ENCODE measurements at places on chromosomes 1 and 21.

- H3K36me3 ChIP-seq = no peaks in the 10 kb centered on the region
- H3K4me1 ChIP-seq = peaks cover 19% of the 10 kb centered on the region
- H3K4me3 ChIP-seq = peak overlapping the region; percentile 41
- peak; percentile 31 for DNase-seq
These were observed 21.6 kb upstream of the ZNF678 start for GRCh38 chr1:227541796-227542152.

DNA sequence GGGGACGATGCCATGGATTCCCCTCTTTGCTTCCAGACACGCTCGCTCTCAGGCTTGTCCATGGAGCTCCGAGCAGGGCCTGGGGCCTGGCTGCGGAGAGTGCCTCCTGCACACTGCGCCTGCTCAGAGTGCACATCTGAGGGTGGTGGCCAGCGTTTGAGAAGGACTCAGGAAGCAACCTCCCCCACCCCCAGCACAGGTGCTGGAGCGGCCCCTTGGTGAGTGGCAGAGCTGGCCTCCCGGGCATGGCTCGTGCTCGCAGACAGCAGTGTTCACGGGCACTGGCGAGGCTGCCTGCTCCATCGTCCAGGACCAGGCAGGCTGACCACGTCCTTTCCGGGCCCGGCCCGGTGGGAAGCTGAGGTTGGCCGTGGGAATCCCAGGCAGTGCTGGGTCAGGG lies 2.8 kb downstream of the SPATC1L start:
- no peak for DNase-seq
- H3K4me1 ChIP-seq = peaks cover 25% of the 10 kb centered on the region
- H3K4me3 ChIP-seq = no peak overlapping the region
- no peaks in the 10 kb centered on the region for H3K27me3 ChIP-seq
- no peak overlapping the region for H3K27ac ChIP-seq

- no peaks in the 10 kb centered on the region for H3K36me3 ChIP-seq
- H3K27ac ChIP-seq = peak overlapping the region; percentile 5
- DNase-seq = peak; percentile 33
- H3K4me3 ChIP-seq = no peak overlapping the region
- no peaks in the 10 kb centered on the region for H3K27me3 ChIP-seq
- peaks cover 29% of the 10 kb centered on the region for H3K4me1 ChIP-seq
These were observed 44.1 kb downstream of the UCK2 start for GRCh38 chr1:165871311-165872067.

- H3K4me3 ChIP-seq = no peak overlapping the region
- H3K36me3 ChIP-seq = no peaks in the 10 kb centered on the region
- H3K27ac ChIP-seq = no peak overlapping the region
- DNase-seq = no peak
These were observed 168.9 kb upstream of the C21orf91 start for GRCh38 chr21:17988102-17988437.

DNA sequence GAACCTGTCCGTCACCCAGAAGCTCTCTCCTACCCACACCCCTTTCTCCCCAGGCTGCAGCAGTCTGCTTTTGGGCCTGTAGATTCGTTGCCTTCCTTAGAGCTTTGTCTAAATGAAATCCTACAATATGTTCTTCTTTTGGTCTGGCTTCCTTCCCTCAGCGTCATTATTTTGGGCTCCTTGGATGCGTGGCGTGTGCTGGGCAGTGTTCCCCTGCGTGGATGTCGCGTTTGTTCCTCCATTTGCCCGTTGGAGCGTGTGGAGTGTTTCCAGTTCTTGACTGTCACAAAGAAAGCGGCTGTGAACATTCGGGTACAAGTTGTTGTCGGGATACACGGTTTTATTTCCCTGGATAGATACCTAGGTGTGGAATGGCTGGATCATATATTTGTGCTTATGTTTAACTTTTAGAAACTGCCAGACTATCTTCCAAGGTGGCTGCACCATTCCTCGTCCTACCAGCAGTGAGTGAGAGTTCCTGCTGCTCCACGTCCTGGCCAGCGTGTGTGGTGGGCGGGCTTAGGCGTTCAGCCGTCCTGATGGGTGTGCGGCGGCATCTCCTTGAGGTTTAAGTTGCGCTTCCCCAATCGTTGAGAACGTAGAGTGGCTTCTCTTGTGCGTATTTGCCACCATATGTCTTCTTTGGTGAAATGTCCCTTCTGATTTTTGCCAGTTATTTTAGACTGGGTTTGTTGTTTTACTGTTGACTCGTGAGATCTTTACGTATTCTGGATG lies 31.7 kb downstream of the SKI start:
- no peak for DNase-seq
- peaks cover 4% of the 10 kb centered on the region for H3K36me3 ChIP-seq
- peak overlapping the region; percentile 57 for H3K27ac ChIP-seq
- H3K4me1 ChIP-seq = peaks cover 79% of the 10 kb centered on the region
- H3K4me3 ChIP-seq = no peak overlapping the region

DNA sequence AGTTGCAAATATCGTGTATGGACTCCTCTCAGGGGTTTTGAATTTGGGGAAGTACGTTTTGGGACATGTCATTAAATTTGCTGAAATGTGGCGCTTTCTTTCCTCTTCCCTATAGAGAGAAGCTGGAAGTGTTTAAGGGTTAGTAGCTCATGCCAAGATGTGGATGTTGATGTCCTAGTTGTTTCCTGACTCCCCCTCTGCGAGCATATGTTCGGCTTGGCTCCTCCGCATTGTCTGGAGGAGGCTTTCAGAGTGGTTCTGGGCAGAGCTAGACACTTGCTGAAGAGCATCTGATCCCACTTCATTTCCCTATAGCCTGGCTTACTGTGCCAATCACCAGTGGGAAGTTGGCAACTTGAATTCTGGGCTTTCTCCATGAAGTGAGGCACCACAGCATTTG lies 347.4 kb upstream of the B3GALT2 start:
- H3K4me3 ChIP-seq = no peak overlapping the region
- no peaks in the 10 kb centered on the region for H3K27me3 ChIP-seq
- DNase-seq = no peak

DNA sequence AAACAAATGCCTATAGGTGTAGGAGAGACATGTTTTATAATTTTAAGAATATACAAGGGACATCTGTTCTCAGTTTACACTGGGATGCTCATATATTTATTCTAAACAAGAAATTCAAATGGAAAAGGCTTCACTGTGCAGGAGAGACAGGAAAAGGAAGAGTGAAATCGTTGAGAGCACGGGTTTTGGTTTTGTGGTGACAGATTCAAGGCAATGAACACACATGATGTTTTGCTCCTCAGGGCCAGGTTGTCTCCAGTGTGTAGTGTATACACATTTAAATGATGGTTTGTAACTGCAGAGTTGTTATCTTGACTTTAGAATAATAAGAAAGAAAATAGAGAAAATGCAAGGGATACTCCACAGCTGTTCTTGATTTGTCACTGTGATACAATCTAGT lies 73.7 kb downstream of the S1PR1 start:
- H3K27me3 ChIP-seq = no peaks in the 10 kb centered on the region
- H3K36me3 ChIP-seq = no peaks in the 10 kb centered on the region
- DNase-seq = no peak
- peak overlapping the region; percentile 88 for H3K27ac ChIP-seq
- H3K4me3 ChIP-seq = peak overlapping the region; percentile 52

GRCh38 chr1:28322194-28322593 lies 6.6 kb upstream of the MED18 start:
- DNase-seq = no peak
- no peaks in the 10 kb centered on the region for H3K4me1 ChIP-seq
- H3K36me3 ChIP-seq = no peaks in the 10 kb centered on the region

DNA sequence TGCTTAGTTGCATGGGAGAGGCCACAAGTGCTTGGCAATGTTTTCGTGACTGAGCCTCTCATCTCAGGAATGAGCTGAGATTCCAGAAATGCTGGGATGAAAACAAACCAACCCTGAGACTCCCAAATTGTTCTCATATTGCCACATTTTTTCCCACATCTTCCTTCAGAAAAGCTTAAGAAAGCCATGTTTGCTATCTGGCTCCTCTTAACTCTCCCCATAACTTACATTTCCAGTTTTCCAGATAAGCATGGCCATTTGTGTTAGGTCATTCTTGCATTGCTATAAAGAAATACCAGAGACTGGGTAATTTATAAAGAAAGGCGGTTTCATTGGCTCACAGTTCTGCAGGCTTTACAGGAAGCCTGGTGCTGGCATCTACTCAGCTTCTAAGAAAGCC lies 17.2 kb downstream of the DSCAM start:
- no peaks in the 10 kb centered on the region for H3K4me1 ChIP-seq
- no peak overlapping the region for H3K27ac ChIP-seq

- H3K4me3 ChIP-seq = no peak overlapping the region
- no peak overlapping the region for H3K27ac ChIP-seq
- no peak for DNase-seq
These were observed 11.4 kb downstream of the GGPS1 start for GRCh38 chr1:235339746-235340145.

- H3K4me1 ChIP-seq = peaks cover 44% of the 10 kb centered on the region
- peaks cover under 1% of the 10 kb centered on the region for H3K36me3 ChIP-seq
- DNase-seq = peak; percentile 61
These were observed 725 bp downstream of the MTFR1L start for GRCh38 chr1:25820247-25821111.

DNA sequence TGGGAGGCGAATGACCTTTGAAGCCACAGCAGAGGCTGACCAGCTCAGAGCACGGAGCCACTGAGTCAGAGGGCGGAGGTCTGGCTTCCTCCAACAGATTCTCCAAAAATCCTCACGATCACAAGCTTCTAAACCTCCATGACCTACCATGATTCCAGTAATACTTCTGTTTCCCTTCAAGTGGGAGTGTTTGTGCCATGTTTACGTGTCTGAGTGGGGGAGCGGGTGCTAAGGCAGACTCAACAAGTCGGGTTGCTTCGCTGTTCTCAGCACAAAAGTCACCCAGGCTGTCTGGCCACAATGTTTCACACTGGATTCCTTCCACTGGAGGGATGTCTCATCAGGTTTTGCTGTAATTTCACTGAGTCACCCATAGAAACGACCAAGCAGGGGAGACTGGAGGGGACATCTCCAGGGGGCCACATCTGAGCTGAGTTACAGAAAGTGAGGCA lies 86.2 kb downstream of the SLC66A1 start:
- no peak overlapping the region for H3K27ac ChIP-seq
- no peak overlapping the region for H3K4me3 ChIP-seq
- H3K27me3 ChIP-seq = no peaks in the 10 kb centered on the region
- H3K4me1 ChIP-seq = peaks cover 69% of the 10 kb centered on the region

DNA sequence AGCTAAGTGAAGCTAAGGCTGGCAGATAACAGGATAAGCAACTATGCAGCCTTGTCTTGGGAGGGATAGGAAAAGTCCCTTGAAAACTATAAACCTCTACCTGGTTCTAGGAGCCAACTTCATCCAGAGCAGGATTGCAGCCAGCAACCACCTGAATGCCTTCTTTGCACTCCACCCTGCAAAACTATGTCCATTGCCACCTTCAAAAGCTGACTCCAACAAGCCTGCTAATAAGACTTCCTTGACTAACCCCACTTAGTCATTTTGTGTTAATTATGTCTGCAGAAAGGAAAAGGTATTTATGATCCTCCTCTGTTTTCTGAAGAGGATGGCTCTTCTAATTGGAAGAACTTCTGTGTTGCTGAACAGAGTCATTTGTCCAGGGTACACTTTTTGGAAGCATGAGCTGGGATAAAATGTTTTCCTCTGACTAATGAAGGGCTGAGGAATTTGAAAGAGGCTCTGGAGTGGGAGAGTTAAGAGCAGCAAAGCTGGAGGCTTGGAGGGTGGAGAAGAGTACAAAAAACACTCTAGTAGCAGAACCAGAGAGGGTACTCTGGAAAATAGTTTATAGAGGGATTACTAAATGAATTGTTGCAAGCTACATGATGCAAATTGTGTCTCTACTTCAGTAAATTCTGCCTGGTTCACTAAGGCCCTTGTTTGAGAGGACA lies 9.6 kb upstream of the RIMKLA start:
- H3K36me3 ChIP-seq = no peaks in the 10 kb centered on the region
- no peak overlapping the region for H3K4me3 ChIP-seq
- no peak for DNase-seq
- no peak overlapping the region for H3K27ac ChIP-seq
- no peaks in the 10 kb centered on the region for H3K4me1 ChIP-seq

DNA sequence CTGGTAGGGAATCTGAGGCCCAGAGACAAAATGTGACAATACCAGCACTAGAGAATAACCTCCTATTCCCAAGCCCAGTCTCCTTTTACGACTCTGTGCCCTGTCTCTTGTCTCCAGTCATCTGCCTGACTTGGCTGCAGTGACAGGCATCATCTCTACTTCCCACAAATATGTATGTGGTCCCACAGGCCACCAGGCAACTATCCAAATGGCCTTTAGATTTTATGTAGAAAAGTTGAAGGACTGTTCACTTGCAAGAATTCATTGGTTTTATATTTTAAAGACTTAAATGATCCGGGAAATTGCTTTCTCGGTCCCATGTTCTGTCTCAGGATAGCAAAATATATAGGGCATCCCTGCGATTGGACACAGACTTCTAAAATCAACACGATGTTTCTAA lies 11.6 kb downstream of the KRTAP24-1 start:
- no peak overlapping the region for H3K4me3 ChIP-seq
- no peaks in the 10 kb centered on the region for H3K36me3 ChIP-seq
- H3K4me1 ChIP-seq = no peaks in the 10 kb centered on the region
- no peak overlapping the region for H3K27ac ChIP-seq
- DNase-seq = no peak

GRCh38 chr1:243363832-243364231 lies 108.0 kb downstream of the SDCCAG8 start:
- no peak overlapping the region for H3K27ac ChIP-seq
- DNase-seq = no peak
- no peak overlapping the region for H3K4me3 ChIP-seq
- H3K36me3 ChIP-seq = peaks cover 3% of the 10 kb centered on the region

DNA sequence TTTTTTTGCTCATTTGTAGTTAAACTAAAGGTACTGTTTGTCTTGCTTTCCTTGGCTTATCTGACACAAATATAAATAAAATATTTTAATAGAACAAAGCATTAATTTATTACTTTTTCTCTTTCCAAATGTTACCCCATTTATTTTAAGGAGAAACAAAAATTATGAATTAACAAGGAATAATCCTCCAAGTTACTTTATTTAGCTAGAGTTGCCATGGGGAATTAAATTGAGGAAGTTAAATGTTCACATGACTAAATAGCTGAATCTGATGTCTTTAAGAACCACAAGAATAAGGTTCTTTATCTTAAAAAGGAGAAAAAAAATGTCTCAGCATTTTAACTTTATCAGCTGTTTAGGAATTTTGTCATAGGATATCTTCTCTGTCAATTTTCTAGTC lies 12.3 kb downstream of the ATG4C start:
- DNase-seq = no peak
- no peak overlapping the region for H3K27ac ChIP-seq
- H3K4me3 ChIP-seq = no peak overlapping the region
- H3K27me3 ChIP-seq = no peaks in the 10 kb centered on the region

DNA sequence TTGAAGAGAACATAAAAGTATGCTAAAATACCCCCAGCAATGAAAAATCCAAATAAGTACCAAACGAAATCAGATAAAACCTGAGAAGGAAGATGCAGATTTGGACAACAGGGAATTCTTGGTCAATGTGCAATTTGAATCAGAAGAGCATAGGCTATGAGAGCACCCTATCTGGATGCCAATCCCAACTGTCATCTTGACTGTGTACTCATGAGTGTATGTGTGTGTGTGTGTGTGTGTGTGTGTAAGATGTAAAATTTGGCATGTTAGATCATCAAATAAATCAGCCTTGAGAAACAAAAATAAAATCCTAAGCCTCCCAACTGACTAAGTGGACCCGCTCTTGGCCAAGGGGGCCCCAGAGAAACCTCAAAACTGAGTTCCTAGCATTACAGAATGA lies 18.0 kb upstream of the SPRR2G start:
- H3K4me3 ChIP-seq = no peak overlapping the region
- H3K36me3 ChIP-seq = no peaks in the 10 kb centered on the region
- no peak for DNase-seq
- no peaks in the 10 kb centered on the region for H3K4me1 ChIP-seq
- H3K27ac ChIP-seq = no peak overlapping the region

All from CD4-positive, alpha-beta T cell (primary cell).